ENCODE measurements at places on chromosomes 4 and X.

- no peak for ATAC-seq
Observed at GRCh38 chr4:141860974-141861373, 224.6 kb downstream of the IL15 start.

- peak; percentile 96 for ATAC-seq
Observed at GRCh38 chr4:1187182-1187581, 14.8 kb upstream of the SPON2 start.

GRCh38 chr4:42271096-42271495 lies 118.6 kb upstream of the BEND4 start:
- no peak for ATAC-seq

GRCh38 chrX:19686876-19687275 lies 171.6 kb upstream of the MAP3K15 start:
- ATAC-seq: no peak

GRCh38 chrX:150899191-150899757 lies 806 bp upstream of the CD99L2 start:
- no peak for ATAC-seq

All from activated CD4-positive, CD25-positive, alpha-beta regulatory T cell treated with anti-CD3 and anti-CD28 coated beads, Interleukin-2, amount 50 U/mL, for 24 hours (primary cell).